DND-41 (cell line): ENCODE measurements at places on chromosomes 1 and 21.

DNA sequence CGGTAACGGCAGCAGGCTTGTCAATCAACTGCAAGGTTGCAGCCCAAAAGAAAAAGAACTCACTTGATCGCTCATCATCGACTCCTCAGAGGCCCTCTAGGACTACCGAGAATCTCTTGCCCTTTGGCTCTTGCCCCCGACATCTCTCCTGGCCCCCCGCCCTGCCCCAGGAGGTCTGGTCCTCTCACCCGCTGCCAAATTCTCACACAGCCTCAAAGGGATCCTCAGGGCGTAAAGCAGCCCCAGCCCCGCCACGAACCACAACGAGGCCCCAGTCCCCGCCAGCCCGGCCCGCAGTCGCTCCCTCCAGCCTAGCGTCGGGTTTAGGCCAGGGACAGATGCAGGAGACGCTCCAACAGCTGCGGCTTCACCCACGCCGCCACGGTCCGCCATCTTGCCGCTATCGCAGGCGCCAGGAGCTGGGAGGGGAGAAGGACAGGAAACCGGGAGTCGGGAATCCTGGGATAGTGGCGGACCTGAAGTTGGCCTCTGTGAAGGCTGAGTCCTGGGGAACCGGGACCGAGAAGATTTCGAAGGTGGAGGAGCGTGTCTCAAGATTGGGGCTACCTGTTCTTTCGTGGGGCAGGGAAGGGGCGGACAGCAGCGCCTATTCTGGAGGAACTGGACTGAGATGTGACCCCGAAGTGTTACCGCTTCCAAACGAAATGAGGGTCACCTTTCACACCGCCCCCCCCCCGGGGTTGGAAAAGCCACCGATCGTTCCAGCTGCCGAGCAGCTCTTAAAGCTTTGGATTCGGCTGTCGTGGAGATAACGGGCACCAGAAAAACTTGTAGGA lies at the start of gene ST7L:
Gene ST7L (minus strand): TSS at position 421 of the 797 bp plus-strand sequence. CDS start 28 bp downstream, at position 393.
- DNase-seq, result peak; percentile 69

DNA sequence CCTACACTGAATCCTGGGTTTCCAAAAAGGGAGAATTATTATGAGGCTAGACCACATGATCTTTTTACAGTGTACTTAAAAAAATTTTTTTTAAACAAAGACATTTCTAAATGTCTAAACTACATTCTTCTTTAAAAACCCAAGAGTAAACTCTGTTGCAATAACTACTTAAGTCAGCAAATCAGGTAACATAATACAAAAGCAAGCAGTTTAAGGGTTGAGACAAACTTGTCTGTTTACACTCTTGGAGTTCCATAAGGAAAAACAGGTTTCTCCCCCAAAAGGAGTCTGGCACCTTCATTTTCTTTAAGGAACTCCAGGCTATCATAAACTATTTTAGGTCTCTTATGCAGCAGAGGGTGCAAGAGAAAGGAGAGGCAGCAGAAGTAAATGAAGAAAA lies 12.5 kb upstream of the ANKRD45 start:
- no peak for DNase-seq

GRCh38 chr21:38989745-38990423 lies 184.2 kb downstream of the ETS2 start:
- DNase-seq, result no peak

GRCh38 chr1:91924146-91924545 lies 25.1 kb upstream of the BRDT start:
- no peak for DNase-seq

- DNase-seq, result no peak
These were observed 202.6 kb downstream of the APP start for GRCh38 chr21:25967901-25968438.

GRCh38 chr1:221884821-221885220 lies 142.9 kb upstream of the DUSP10 start:
- no peak for DNase-seq

- DNase-seq, result no peak
These were observed 45.2 kb downstream of the ADAMTS1 start for GRCh38 chr21:26800001-26800400.

GRCh38 chr1:3404801-3405200 lies 49.7 kb upstream of the ARHGEF16 start:
- no peak for DNase-seq

- no peak for DNase-seq
These were observed 43.6 kb downstream of the KCNK1 start for GRCh38 chr1:233657466-233657865.

DNA sequence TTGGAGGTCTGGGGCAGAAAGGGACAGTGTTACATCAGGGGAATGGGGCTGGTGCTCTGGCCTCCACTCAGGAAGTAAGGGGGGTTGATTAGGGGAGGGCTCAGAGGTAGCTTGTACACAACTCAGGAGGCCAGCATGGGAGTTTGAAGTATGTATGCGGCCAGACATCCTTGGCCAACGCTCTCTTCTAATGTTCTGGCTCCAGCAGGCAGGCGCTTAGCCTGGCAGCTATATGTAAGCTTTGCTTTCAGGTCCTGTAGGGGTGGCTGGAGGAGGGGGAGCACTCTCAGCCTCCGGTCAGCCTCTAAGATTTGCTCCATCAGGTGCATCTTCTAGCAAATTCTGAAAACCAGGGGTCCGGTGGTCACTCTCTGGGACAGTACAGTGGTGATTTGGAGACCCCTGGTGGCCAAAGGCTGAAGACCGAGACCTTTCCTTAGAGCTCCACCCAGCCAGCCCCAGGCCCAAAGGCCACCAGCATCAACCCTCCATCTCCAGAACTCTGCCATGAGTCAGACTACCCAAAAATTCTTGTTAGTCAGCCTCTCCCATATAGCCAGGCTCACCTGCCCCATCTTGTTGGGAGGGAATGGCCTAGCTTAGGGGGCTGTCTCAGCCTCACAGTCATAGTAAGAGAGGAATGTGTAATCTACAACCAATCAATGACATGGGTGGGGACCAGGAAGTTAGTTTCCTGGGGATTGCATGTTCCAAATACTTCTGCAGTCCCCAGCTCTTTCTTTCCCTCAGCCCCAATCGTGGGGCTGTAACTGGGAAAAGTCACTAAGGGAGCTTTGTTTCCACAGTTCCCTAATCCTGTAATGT lies 9.7 kb upstream of the COL8A2 start:
- peak; percentile 24 for DNase-seq

GRCh38 chr1:111517469-111518225 lies 14.2 kb upstream of the ADORA3 start:
- DNase-seq, result peak; percentile 38

DNA sequence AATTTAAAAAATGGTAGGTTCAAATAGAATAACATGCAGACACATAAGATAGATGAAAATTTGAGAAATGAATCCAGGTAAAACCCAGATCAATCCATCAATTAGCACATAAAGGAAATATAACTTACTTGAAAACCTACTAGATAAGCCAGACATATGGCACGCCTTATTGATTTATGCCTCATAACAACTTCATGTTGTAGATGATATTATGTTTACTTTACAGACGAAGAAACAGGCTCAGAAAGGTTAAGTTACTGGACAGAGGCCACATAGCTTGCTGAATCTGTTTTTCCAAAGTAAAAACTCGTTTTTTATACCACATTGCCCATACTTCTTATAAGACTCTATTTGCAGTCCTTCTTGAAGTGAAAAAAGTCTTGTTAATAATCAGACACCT lies 22.1 kb upstream of the NCF2 start:
- DNase-seq, result no peak

GRCh38 chr1:27408151-27408550 lies 15.7 kb downstream of the GPR3 start:
- no peak for DNase-seq

DNA sequence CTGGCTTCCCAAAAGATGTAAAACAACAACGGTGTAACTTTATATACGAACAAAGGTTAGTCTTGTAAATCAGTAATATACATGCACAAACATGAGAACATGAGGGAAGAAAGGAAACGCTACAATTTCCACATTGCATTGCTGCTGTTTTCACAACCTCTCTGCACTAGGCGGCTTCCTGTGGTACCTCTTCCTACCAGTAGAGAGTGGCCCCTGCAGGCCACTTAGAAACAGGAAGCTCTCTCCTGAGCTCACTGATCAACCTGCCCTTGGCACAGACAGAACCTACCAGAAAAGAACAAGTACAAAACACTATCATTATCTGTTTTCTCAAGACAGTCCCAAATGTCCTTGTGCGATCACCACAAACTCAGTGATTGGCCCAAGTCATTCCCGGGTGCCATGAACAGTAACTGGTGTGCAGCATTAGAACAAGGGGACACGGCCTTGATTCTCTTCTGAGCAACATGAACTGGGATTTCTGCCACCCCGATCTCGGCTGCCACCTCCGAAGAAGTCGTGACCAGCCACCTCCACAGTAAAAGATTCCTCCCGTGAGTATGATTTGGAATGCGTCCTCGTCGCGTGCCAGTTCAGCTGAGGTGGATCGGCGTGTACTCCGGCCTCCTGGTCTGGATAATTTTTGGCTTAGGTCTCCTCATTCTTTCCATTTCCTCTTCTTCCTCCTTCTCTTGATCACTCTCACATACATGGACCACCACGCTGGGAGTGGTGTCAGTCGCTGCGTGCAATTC lies 5.7 kb upstream of the KCNE1 start:
- no peak for DNase-seq

DNA sequence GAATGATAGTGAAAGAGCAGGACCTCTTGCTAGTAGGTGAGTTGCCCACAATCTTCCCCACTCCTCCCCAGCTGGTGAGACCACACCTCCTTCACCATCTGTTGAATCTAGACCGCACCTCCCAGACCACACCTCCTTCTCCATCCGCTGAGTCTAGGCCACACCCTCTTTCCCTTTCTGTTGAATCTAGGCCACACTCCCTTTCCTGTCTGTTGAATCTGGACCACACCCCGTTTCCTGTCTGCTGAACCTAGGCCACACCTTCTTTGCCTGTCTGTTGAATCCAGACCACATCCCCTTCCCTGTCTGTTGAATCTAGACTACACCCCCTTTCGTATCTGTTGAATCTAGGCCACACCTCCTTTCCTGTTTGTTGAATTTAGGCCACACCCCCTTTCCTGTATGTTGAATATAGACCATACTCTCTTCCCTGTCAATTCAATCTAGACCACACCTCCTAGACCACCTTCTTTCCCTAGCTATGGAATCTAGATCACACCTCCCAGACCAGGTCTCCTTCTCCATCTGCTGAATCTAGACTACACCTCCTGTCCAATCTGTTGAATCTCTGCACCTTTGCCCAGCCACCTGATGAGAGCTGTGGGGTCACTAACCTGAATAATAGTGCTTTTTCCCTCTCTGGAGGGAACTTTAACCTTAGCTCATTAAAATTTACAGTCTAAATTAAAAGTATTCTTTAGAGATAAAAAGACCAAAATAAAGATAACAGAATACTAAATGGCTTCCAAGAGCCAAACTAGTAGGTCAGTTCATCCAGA lies 116.3 kb downstream of the DAB1 start:
- DNase-seq, result peak; percentile 78

- no peak for DNase-seq
These were observed 27.6 kb downstream of the RRP1B start for GRCh38 chr21:43686811-43687565.

DNA sequence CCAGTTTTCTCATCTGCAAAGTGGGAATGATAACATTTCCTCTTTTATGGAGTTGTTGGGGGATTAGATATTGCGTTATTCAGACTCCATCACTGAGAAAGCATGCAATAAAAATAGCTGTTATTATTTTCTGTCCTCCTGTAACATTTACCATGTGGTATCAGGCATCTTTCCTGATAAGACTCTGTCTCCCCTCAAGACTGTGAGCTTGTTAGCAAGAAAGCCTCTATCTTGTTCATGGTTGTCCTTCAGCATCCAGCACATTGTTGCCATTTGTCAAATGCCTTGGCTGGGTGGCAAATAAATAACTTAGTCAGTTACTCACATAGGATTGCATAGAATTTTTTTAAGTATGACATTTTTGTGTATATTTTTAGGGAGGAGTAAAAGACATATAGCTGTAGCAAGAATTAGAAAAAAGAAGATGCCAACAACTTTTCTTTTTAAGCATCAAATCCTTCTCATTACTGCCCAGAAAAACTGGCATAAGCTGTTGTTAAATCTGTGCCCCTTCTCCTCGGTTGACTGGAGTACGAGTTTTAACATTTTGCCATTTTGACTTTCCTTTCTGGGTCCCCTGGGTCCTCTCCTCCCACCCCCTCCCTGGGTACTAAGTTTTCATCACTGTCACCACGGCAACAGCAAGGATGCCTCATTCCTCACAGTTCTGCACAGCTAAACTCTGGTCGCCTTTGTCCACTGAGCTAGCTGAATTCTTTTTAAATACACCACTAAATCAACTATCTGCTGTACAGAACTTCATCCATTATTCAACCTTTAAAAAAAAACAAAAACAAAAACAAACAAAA lies 1.0 kb upstream of the JAM2 start:
- DNase-seq, result no peak

- DNase-seq, result no peak
These were observed 97.9 kb downstream of the DISP1 start for GRCh38 chr1:222912730-222913129.

GRCh38 chr21:39094847-39095579 lies 88.2 kb downstream of the PSMG1 start:
- DNase-seq, result no peak

- no peak for DNase-seq
These were observed 76.7 kb upstream of the GPR88 start for GRCh38 chr1:100461222-100461621.

DNA sequence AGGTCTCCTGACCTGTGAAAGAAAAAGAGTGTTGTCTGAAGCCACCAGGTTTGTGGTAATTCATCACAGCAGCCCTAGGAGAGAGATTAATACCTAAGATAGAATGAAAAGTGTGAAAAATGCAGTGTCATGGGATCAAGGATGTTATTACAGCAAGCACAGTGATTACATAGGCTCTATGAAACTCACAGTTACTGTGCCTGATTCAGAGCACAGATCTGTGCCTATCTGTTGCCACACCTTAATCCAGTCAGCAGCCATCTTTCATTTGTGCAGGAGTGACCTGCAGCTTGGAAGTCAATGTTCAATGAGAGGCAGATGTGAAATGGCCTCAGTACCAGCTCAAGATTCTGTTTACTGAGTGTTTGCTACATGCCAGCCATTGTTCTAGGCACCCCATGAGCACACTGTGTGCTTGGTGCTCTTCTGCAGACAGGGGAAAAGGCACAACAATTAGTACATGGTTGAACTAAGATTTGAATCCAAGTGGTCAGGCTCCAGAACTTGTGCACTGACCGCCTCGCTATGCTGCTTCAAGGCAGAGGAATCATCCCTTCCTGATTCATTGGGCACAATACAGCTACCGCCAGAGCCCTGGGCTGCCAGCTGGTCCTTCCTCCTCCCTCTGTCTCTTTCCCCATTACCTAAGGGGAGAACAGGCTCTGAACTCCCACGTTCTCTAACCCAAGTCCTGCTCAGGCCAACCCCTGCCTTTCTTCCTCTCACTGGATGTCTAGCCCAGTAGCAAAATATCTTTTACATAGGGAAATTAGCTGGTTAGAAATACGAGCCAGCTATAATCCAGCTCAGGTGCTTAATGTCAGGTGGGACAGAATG lies 56.3 kb upstream of the NEK2 start:
- no peak for DNase-seq

GRCh38 chr1:226063977-226064815 lies 1.7 kb downstream of the H3-3A start:
- peak; percentile 50 for DNase-seq

- DNase-seq, result no peak
These were observed 364 bp downstream of the GOLPH3L start for GRCh38 chr1:150696590-150696989.
